ENCODE measurements at places on chromosomes 6 and 20.

DNA sequence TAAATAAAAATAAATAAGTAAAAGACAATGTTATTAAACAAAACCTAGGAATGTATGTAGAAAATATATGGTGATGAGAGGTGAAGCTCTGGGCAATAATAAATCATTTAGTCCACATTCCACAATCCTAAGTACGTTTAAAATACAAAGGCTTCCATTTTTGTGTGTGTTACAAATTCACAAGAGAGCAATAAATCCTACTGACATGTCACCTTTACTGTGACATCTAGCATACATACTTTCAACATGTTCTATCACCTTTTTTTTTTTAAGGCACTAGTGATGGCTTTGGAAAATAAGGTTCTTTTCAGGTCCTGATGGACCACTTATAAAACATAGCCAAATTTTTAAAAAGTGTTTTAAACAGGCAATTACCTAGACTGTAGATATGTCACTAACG, 12.0 kb downstream of the REV3L start:
- DNase-seq, result no peak

DNA sequence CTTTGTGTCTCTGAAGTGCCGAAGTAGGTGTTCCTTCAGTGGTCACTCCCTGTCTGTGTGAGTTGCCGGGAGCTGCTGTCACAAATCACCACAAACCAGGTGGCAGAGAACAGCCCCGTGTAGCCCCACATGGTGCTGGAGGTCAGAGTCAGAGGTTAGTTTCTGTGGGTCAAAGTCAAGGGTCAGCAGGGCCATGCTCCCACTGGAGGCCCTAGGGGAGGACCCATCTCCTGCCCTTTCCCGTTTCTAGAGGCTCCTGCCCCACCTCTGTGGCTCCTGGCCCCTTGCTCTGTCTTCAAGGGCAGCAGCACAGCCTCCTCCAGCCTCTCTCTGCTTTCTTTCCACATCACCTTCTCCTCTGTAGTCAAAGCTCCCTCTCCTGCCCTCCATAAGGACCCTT, 264.3 kb downstream of the TAF4 start:
- DNase-seq, result no peak

GRCh38 chr20:47392721-47393073, 36.2 kb upstream of the ZMYND8 start:
- no peak for DNase-seq

GRCh38 chr6:79180052-79180451, 54.4 kb downstream of the HMGN3 start:
- no peak for DNase-seq

GRCh38 chr6:109420751-109421150, 19.7 kb downstream of the PPIL6 start:
- no peak for DNase-seq

DNA sequence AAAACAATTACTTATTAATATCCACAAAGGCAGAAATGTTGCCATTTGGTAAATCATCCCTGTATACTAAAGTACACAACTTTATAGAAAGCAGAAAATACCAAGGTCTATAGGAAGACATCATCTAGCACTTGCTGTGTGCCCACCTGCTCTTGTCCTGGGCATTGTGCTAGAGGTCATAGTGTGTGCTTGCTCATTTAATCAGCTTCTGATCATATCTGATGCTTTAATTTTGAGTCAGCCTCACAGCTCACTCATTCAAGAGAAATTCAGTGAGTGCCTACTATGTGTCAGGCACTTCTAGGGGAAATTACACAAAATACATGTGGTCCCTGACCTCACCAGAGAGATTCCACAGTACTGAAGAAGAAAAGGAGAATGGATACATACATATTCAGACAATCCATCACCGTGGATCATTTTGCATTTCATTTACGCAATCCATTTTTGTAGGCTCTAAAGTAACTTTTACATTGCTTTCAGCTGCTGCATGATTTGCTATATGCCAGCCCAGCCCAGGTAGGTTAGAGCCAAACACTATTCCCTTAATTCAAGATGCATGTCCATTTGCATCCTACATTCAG, 167.9 kb upstream of the MCHR2 start:
- DNase-seq, result no peak

DNA sequence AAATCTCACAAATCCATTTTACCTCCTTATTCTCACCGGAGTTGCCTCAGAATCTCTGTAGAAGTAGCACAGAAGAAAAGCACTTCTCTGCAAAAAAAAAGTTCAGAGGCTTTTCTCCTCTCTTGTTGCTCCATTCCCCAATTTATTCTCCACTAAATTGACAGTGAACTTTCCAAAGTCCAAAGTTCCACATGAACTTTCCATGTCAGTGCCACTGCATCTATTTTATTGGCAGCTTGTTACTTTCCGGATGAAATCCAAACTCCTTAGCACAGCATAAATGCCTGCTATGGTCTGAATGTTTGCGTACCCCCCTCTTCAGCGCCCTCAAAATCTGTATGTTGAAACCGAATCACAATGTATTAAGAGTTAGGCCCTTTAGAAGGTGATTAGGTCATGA, 77.0 kb upstream of the MAP7 start:
- DNase-seq, result no peak

DNA sequence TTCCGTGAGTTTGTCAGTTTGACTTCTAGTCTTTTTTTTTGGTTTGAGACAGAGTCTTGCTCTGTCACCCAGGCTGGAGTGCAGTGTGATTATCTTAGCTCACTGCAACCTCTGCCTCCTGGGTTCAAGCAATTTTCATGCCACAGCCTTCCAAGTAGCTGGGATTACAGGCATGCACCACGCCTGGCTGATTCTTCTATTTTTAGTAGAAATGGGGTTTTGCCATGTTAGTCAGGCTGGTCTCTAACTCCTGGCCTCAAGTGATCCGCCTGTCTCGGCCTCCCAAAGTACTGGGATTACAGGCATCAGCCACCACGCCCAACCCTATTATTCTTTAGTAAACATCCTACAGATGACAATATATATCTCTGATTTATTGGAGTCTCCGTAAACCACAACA, 506.5 kb downstream of the PREX1 start:
- no peak for DNase-seq

GRCh38 chr20:25045343-25045712, 12.6 kb downstream of the ACSS1 start:
- DNase-seq, result no peak

GRCh38 chr6:52251113-52251512, 6.8 kb upstream of the IL17F start:
- DNase-seq, result no peak

GRCh38 chr6:168815229-168815628, 374.2 kb downstream of the SMOC2 start:
- no peak for DNase-seq

DNA sequence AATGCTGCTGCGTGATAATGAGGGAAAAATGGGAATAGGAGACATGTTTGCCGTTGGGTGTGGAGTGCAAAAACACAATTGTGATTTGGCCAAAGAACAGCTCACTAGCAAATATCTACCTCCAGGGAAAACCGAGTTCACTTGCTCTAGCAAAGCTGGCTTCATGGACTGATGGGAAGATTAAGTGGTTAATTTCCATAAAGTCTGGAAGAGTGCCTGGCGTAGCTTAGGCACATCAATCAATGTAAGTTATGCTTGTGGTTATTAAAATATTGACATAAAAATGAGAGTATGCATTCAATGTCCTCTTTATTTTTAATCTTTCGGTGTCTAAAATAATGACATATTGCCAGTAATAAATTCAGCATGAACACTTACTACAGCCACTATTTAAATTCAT, 267.5 kb downstream of the SMOC2 start:
- no peak for DNase-seq

DNA sequence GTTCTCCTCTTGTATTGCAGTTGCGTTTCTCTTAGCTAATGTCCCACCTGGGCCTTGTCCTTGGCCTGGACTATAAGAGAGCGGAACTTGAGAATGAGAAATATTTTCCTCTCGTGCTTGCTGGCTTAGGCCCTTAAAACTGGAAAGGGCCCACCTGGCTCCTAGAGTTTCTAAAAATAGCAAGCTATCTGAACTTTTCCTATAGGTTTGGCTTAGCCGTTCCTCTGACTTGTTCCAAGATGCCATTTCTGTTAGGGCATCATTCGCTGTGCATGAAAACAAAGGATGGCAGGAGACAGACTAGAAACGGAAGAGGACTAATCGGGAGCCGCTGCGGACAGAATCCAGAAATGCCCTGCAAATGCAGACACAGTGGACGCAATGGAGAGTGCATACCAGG, 4.5 kb downstream of the RIPOR3 start:
- peak; percentile 74 for DNase-seq

GRCh38 chr6:45196121-45196520, 132.0 kb upstream of the RUNX2 start:
- no peak for DNase-seq

DNA sequence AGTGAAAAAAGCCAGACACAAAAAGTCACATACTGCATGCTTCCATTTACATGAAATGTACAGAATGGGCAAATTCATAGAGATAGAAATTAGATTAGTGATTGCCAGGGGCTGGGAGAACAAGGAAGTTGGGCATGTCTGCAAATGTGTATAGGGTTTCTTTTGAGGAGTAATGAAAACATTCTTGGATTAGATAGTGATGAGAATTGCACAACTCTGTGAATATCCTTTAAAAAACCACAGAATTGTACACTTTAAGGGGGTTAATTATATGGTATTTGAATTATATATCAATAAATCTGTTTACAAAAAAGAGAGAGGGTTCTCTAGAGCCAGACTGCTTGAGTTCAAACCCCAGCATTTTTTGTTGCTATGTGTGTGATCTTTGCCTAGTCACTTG, 188.1 kb downstream of the CDC5L start:
- DNase-seq, result no peak

DNA sequence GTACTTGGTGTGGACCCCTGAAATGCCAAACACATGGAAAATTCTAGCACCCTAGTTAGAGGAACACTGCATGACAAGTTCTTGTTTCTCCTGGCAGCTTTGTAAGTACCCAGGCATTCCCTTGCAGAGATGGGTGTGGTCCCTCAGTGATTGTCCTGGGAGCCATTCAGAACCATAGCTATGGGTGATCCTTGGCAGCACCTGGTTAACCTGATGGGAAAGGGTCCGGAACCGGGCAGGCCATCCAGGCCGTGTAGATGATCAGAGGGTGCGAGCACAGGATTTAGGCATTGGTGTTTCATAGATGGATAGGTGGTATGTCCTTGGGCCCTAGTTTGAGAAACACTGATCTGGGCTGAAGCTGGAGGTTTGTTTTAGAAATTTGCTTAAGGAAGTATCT, 95.8 kb downstream of the RPP40 start:
- no peak for DNase-seq

DNA sequence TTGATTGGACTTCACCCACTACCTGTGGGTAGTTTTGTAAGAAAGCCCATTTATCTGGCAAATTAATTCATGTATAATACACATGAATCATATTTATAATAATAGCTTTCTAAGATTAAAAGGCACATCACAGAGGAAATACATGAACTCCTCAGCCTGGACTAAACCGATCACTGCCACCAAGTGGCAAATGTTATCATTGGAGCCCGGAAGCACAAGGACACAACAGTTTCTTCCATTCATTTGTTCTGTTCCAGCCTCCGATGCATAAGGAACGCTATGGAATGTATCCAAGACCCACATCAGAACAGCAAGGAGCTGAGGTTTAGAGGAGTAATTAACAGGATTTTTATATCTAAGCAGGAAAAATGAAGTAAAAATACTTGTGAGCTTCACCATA, 13.9 kb upstream of the IPCEF1 start:
- DNase-seq, result no peak

DNA sequence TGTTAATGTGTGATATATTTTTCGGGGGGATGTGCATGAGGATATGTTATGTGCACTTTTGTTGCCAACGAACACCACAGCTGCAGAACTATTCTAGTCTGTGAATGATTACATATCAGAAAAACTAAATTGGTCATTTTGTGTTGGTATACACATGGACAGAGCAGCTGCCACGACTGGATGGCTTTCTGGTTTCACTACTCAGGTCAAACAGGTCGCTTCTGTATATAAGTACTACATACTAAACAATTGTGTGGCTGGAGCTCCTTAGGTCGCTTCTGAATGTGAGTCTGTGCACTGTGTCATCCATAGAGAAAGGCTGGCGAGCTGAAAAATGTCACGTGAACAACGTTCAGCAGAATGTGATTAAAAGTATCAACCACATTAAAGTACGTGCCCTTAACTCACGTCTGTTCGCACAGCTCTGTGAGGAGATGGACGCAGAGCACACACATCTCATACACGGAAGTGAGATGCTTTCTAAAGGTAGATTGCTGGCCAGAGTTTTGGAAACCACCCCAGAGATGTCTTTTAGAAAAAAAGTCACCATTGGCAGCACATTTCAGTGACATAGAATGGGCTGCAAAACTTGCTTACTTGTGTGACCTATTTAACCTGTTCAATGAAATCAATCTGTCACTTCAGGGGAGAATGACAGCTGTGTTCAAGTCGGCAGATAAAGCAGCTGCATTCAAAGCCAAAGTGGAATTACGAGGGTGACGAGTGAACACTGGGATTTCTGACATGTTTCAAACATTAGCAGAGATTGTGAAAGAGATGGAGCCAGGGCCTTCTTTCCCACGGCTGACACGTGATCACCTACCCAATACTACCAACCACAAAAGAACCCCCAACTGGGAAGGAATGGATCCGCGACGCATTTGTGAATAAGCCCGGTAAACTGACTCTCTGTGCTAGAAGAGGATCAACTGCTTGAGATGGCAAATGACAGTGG, 176.6 kb downstream of the PDE10A start:
- no peak for DNase-seq

DNA sequence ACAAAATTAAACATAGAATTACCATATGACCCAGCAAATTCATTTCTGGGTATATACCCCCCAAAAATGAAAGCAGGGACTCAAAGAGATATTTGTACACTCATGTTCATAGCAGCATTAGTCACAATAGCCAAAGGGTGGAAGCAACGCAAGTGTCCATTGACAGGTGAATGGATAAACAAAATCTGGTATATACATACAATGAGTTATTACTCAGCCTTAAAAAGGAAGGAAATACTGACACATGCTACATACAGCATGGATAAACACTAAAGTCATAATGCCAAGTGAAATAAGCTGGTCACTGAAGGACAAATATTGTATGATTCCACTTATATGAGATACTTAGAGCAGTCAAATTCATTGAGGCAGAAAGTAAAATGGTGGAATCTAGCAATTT, 5.3 kb upstream of the STX11 start:
- DNase-seq, result no peak

DNA sequence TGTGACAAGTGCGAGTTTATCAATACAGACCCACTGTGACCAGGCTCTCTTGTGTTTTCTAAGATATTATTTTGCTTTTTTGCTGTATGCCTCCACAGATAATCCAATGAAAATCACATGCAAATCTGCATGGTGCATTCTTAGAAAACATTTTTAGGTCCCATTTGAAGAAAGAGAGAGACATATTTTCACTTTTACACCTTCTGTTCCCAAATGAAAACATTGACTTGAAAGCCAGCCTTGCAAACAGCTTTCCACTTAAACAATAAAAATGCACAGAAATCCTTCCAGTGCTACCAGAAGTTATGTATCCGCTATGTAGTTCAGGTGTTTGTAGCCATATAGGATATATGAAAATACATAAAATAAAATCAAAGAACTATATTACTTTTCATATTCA, 618.0 kb downstream of the CDH26 start:
- DNase-seq, result no peak
